Subcutaneous adipose tissue (tissue), 4 donors: ENCODE measurements at places on chromosomes 11 and 22. TPM values are rescaled to one million over a fixed set of nuclear protein-coding genes. Genes with fewer than 3 reads are reported as not detected.

TMEM191B gene
- total RNA-seq: not detected

DRD4 gene
- total RNA-seq: not detected

FJX1 gene
- total RNA-seq: 2.1 TPM

MYO7A gene
- total RNA-seq: 11.9 TPM

ELMOD1 gene
- total RNA-seq: not detected

CBLIF gene
- total RNA-seq: not detected

C22orf31 gene
- not detected for total RNA-seq

MMP12 gene
- total RNA-seq: 17.0 TPM
